ENCODE measurements at places on chromosomes 16 and 17. TPM values are rescaled to one million over a fixed set of nuclear protein-coding genes. Genes with fewer than 3 reads are reported as not detected.

The HP gene
- 0.95 TPM for total RNA-seq

The CHCT1 gene
- not detected for total RNA-seq

The CLEC3A gene
- total RNA-seq = 16.8 TPM

The PRSS8 gene
- 1.6 TPM for total RNA-seq

The ZPBP2 gene
- total RNA-seq = not detected

The SCGB1C2 gene
- not detected for total RNA-seq

The SEZ6L2 gene
- total RNA-seq = 7.7 TPM

The DNAH9 gene
- 0.79 TPM for total RNA-seq

The HOXB5 gene
- 0.16 TPM for total RNA-seq

The CLEC16A gene
- 19.9 TPM for total RNA-seq

The AATK gene
- total RNA-seq = 7.6 TPM

The ZNF19 gene
- total RNA-seq = 6.0 TPM

The WNT9B gene
- total RNA-seq = not detected

The RABEP1 gene
- 50.3 TPM for total RNA-seq

The ITPRIPL2 gene
- 63.5 TPM for total RNA-seq

The KRT31 gene
- total RNA-seq = 0.16 TPM

The PRAC1 gene
- 7.7 TPM for total RNA-seq
